ENCODE measurements at places on chromosomes 1 and 21. TPM values are rescaled to one million over a fixed set of nuclear protein-coding genes. Genes with fewer than 3 reads are reported as not detected.
A peak's percentile ranks its signal among the peaks of the same experiment; 100 is the strongest.

DNA sequence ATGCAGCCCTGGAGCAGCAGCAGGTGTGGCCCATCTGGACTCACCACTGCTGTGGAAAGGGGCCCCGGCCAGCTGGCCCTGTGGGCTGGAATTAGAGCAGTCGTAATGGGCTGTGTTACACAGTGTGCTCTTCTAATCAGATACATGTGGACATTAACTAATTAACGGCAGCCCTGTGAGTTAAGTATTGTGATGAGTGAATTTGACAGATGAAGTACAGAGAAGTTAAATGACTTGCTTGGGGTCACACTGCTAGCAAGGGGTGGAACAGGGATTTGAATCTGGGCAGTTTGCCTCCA lies 58.6 kb downstream of the MDM4 start:
- DNase-seq: no peak

GRCh38 chr1:208799186-208799585 lies 555.0 kb upstream of the PLXNA2 start:
- DNase-seq: no peak

DNA sequence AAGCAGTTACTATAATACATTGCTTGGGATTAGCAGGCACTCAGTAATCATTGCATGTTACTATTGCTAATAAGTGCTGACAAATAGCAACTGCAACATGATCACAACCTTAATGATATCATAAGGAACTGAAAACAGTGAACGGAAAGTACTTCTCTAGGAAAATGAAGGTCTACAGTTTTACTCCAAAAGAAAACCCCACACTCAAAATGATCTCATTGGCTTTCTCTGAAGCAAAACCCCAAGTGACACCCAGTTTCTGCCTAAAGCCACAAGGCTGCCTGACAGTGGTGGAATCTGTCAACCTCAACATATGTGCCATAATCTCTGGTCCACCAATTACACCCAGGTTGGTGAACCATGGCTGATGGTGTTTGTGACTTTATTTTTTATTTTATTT lies 137.6 kb downstream of the PTGER3 start:
- DNase-seq: no peak

Gene TMCO1
- polyA plus RNA-seq: 86.0 TPM

GRCh38 chr1:869499-870244 lies 54.1 kb upstream of the SAMD11 start:
- peak; percentile 85 for DNase-seq

GRCh38 chr1:107933736-107934135 lies 31.2 kb downstream of the VAV3 start:
- no peak for DNase-seq
